CD4-positive, alpha-beta memory T cell (primary cell): ENCODE measurements at places on chromosomes 6 and 20. TPM values are rescaled to one million over a fixed set of nuclear protein-coding genes. Genes with fewer than 3 reads are reported as not detected.

- peaks cover 36% of the 10 kb centered on the region for H3K4me1 ChIP-seq
- H3K4me3 ChIP-seq, result no peak overlapping the region
- H3K27ac ChIP-seq, result no peak overlapping the region
- no peaks in the 10 kb centered on the region for H3K27me3 ChIP-seq
- DNase-seq, result no peak
These were observed 16.1 kb downstream of the E2F3 start for GRCh38 chr6:20417819-20418218.

The TMEM170B gene
- 1.9 TPM for total RNA-seq

GRCh38 chr20:18802012-18802634 is 11.5 kb upstream of the SCP2D1 start:
- DNase-seq, result no peak
- no peaks in the 10 kb centered on the region for H3K4me1 ChIP-seq
- H3K36me3 ChIP-seq, result no peaks in the 10 kb centered on the region
- no peaks in the 10 kb centered on the region for H3K27me3 ChIP-seq
- H3K4me3 ChIP-seq, result no peak overlapping the region

GRCh38 chr20:38700141-38700540 is 24.1 kb upstream of the SLC32A1 start:
- no peak overlapping the region for H3K27ac ChIP-seq
- H3K4me3 ChIP-seq, result no peak overlapping the region
- no peak for DNase-seq
- no peaks in the 10 kb centered on the region for H3K36me3 ChIP-seq
- H3K4me1 ChIP-seq, result no peaks in the 10 kb centered on the region
- H3K27me3 ChIP-seq, result peaks cover 8% of the 10 kb centered on the region

DNA sequence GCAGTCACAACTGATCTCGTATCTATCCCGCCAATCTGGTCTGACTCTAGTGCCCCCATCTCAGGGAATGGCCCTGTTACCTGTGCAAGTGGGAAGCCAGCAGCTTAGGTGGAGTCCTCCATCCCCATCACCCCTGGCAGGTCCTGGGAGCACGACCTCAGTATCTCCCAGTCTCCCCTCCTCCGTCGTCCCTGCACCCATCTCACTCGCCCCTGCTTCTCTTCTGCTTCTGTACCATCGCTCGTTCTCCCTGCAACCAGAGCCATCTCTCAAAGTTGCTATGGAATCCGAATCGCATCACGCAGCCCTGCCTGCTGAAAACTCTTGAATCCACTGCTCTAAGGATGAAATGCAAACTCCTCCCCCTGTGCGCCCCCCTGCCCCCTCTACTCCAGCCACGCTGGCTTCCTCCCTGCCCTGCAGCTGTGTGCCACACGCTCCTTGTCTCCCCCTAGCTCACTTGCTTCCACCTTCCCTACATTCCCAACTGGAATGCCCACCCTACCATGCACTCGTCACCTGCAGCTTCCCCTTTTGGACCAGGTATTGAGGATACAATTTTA is 64.0 kb upstream of the PTGIS start:
- no peak for DNase-seq
- H3K27me3 ChIP-seq, result no peaks in the 10 kb centered on the region
- H3K4me3 ChIP-seq, result no peak overlapping the region
- H3K36me3 ChIP-seq, result peaks cover 6% of the 10 kb centered on the region

- no peaks in the 10 kb centered on the region for H3K4me1 ChIP-seq
- H3K27ac ChIP-seq, result no peak overlapping the region
- no peak overlapping the region for H3K4me3 ChIP-seq
- no peaks in the 10 kb centered on the region for H3K27me3 ChIP-seq
- no peak for DNase-seq
These were observed 52.4 kb downstream of the ANKRD6 start for GRCh38 chr6:89485320-89485719.

- H3K36me3 ChIP-seq, result no peaks in the 10 kb centered on the region
- no peak for DNase-seq
- H3K4me3 ChIP-seq, result no peak overlapping the region
- no peaks in the 10 kb centered on the region for H3K27me3 ChIP-seq
- H3K4me1 ChIP-seq, result no peaks in the 10 kb centered on the region
These were observed 18.1 kb downstream of the BPI start for GRCh38 chr20:38321959-38322598.
